Activated CD8-positive, alpha-beta T cell treated with anti-CD3 and anti-CD28 coated beads, Interleukin-2, amount 10 ng/mL, durations not matched to agents 7 days and 5 days (primary cell): ENCODE measurements at places on chromosomes 6 and 20. TPM values are rescaled to one million over a fixed set of nuclear protein-coding genes. Genes with fewer than 3 reads are reported as not detected.

The OPRM1 gene
- total RNA-seq, result not detected

The PRL gene
- total RNA-seq, result not detected

The GLP1R gene
- total RNA-seq, result not detected

- H3K27ac ChIP-seq, result no peak overlapping the region
- H3K4me3 ChIP-seq, result no peak overlapping the region
- no peaks in the 10 kb centered on the region for H3K27me3 ChIP-seq
- peaks cover 26% of the 10 kb centered on the region for H3K4me1 ChIP-seq
- peaks cover 6% of the 10 kb centered on the region for H3K36me3 ChIP-seq
These were observed 142.4 kb downstream of the MTHFD1L start for GRCh38 chr6:151007922-151008321.

The PACSIN1 gene
- total RNA-seq, result 1.9 TPM

GRCh38 chr6:169905041-169905807 lies 153.8 kb downstream of the ERMARD start:
- no peak overlapping the region for H3K27ac ChIP-seq
- peaks cover 3% of the 10 kb centered on the region for H3K27me3 ChIP-seq
- no peaks in the 10 kb centered on the region for H3K36me3 ChIP-seq
- no peak overlapping the region for H3K4me3 ChIP-seq
- no peak for DNase-seq
- no peaks in the 10 kb centered on the region for H3K4me1 ChIP-seq

The HAO1 gene
- total RNA-seq, result not detected

The RPS18 gene
- total RNA-seq, result 2,813 TPM

GRCh38 chr20:47740862-47741184 lies 44.5 kb downstream of the SULF2 start:
- peaks cover 4% of the 10 kb centered on the region for H3K27me3 ChIP-seq
- H3K4me1 ChIP-seq, result no peaks in the 10 kb centered on the region
- DNase-seq, result no peak

The CD40 gene
- total RNA-seq, result 0.94 TPM

The SRMS gene
- total RNA-seq, result not detected

The KIF25 gene
- not detected for total RNA-seq

GRCh38 chr20:57860576-57860975 lies 150.8 kb upstream of the PMEPA1 start:
- no peak overlapping the region for H3K4me3 ChIP-seq
- no peak for DNase-seq
- no peak overlapping the region for H3K27ac ChIP-seq
- peaks cover 26% of the 10 kb centered on the region for H3K27me3 ChIP-seq
- H3K36me3 ChIP-seq, result no peaks in the 10 kb centered on the region

The TCF15 gene
- total RNA-seq, result not detected

DNA sequence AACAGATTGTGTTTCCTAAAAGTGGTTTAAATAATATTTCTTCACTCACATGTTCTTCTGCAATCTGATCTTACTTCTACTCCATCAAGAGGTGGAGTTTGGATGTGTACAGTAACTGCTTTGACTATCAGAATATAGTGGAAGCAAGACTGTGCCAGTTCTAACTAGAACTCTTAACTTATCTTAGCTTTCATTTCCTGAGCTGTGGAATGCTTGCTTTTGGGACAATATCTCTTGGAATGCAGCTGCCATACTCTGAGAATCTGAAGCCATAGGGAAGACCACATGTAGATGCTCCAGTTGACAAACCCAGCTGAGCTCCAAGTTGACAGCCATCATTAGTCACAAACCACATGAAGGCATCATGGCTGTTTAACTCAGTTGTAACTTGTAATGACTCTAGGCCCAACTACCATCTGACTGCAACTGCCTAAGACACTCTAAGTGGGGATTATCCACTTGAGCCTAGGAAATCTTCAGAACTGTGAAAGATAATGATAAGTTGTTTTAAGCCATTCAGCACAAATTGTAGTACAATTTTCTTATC lies 40.8 kb upstream of the MAN1A1 start:
- H3K36me3 ChIP-seq, result no peaks in the 10 kb centered on the region
- H3K4me3 ChIP-seq, result no peak overlapping the region
- no peak overlapping the region for H3K27ac ChIP-seq
- no peaks in the 10 kb centered on the region for H3K27me3 ChIP-seq

- no peaks in the 10 kb centered on the region for H3K36me3 ChIP-seq
- no peak overlapping the region for H3K27ac ChIP-seq
- H3K4me1 ChIP-seq, result peaks cover 26% of the 10 kb centered on the region
- no peak for DNase-seq
- no peaks in the 10 kb centered on the region for H3K27me3 ChIP-seq
These were observed 165.7 kb upstream of the OLIG3 start for GRCh38 chr6:137659871-137660270.

The TFB1M gene
- total RNA-seq, result 34.9 TPM

DNA sequence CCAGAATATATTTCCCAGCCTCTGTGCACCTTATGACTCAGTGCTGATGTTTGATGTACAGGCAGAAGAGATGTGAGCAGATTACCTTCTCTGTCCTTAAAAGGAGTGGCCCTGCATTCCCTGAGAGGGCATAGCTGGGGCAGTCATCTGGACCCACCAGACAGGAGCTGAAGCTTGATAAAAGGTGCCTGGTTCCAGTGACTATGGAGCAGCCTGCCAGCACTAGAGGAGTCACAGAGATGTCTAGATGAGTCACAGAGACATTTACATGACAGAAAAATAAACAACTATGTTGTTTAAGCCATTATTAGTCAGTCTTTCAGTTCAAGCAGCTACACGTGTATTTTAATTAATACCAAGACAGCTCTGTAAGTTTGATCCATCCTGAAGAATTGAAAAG lies 237.1 kb upstream of the MOCS1 start:
- H3K4me3 ChIP-seq, result no peak overlapping the region
- H3K36me3 ChIP-seq, result no peaks in the 10 kb centered on the region
- DNase-seq, result no peak
- H3K27ac ChIP-seq, result no peak overlapping the region
- peaks cover 2% of the 10 kb centered on the region for H3K27me3 ChIP-seq

The PEX6 gene
- 12.0 TPM for total RNA-seq

DNA sequence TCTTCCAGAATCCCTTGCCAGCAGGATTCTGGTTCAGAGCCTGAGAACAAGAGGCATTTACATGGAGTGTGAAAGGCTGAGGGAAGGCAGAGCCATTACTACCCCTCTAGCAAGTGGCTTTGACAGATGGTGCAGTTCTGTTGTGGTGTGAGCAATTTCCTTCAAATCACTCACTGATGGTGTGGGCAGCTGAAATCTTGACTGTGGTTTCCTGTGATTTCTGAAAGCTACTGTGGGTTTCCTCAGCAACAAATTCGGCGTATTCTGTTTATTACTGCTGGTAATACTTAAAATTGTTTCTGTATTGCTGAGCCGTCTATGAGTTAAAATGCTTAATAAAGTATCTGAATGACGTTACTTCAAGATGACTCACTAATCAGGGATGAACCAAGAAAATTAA lies 181.5 kb upstream of the TCF21 start:
- no peaks in the 10 kb centered on the region for H3K36me3 ChIP-seq
- no peak overlapping the region for H3K27ac ChIP-seq
- DNase-seq, result peak; percentile 28
- peaks cover 8% of the 10 kb centered on the region for H3K4me1 ChIP-seq
- H3K27me3 ChIP-seq, result peaks cover 3% of the 10 kb centered on the region

- H3K4me1 ChIP-seq, result peaks cover 85% of the 10 kb centered on the region
- no peak for DNase-seq
- no peaks in the 10 kb centered on the region for H3K27me3 ChIP-seq
- peak overlapping the region; percentile 93 for H3K27ac ChIP-seq
- no peaks in the 10 kb centered on the region for H3K36me3 ChIP-seq
These were observed 58.8 kb upstream of the TAGAP start for GRCh38 chr6:159103396-159104162.

The TRERF1 gene
- total RNA-seq, result 11.3 TPM

GRCh38 chr6:89145091-89145955 lies 532 bp upstream of the PM20D2 start:
- peaks cover 38% of the 10 kb centered on the region for H3K4me1 ChIP-seq
- H3K36me3 ChIP-seq, result peaks cover 19% of the 10 kb centered on the region
- DNase-seq, result peak; percentile 57
- no peaks in the 10 kb centered on the region for H3K27me3 ChIP-seq

The MCHR2 gene
- total RNA-seq, result not detected

The CSE1L gene
- total RNA-seq, result 98.0 TPM

DNA sequence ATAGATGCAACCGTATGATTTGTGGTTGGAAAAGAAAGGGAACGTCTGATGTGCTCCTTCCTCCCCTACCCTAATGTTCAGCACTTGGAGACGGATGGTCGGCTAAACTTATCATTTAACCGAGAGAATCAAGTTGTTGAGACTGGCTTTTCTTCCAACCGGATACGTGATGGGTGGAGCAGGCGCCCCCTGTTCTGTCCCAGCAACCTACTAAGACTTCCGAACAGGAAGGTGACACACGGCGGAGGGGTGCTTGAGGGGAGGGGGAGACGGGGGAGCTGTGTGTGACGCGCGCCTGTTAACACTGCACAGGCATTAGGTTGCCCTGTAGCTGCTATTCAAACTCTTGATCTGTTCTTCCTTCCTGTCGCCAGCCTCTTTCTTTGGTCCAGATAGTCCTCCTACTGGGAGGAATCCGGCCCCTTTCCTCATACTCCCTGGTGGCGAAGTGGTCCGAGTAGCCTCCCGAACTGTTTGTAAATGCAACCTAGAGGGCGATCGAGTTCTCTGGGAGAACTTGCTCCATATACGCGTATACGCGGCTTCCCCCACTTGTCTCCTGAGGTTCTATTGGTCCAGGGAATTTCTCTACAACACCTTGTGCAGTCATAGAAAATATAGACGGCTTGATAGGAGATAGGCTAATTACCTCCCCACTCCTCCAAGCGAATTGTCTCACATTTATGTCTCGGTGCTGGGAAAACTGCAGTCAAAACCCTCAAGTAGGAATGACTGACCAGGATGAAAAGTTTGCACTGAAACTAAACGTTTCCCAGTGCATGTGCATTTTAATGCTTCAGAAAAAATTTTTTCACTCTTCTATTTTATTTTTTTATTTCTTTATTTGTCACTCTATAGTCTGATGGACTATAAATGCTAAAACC lies 126.0 kb upstream of the SLC2A12 start:
- H3K36me3 ChIP-seq, result peaks cover 10% of the 10 kb centered on the region
- H3K4me3 ChIP-seq, result peak overlapping the region; percentile 79
- H3K27me3 ChIP-seq, result no peaks in the 10 kb centered on the region
- H3K27ac ChIP-seq, result peak overlapping the region; percentile 83

GRCh38 chr6:158531566-158531965 lies 28.3 kb upstream of the TMEM181 start:
- peaks cover 40% of the 10 kb centered on the region for H3K27me3 ChIP-seq
- DNase-seq, result no peak
- no peak overlapping the region for H3K4me3 ChIP-seq
- peaks cover 2% of the 10 kb centered on the region for H3K36me3 ChIP-seq

DNA sequence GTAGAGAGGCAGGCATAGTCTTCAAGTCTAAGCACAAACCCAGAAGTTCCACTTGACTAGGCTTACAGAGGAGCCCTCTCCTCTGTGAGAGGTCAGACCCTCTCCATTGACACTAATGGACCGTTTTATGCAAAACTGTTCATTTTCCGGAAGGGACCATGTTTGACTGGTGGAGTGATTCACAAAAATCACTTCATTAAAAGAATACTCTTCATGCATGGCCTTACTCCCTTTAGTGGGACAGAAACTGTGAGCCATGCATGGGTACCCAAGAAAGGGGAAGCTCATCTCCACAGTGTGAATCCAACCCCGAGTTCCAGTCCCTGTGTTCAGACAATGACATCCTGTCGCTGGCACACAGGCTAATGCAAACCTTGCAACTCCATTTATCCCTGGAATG lies 63.2 kb downstream of the OLIG3 start:
- H3K27ac ChIP-seq, result no peak overlapping the region
- H3K27me3 ChIP-seq, result peaks cover 4% of the 10 kb centered on the region
- DNase-seq, result no peak
- H3K36me3 ChIP-seq, result no peaks in the 10 kb centered on the region
- H3K4me3 ChIP-seq, result no peak overlapping the region
- H3K4me1 ChIP-seq, result no peaks in the 10 kb centered on the region

The NKAIN4 gene
- total RNA-seq, result not detected

GRCh38 chr6:35391240-35391968 lies 49.0 kb downstream of the PPARD start:
- peaks cover 63% of the 10 kb centered on the region for H3K4me1 ChIP-seq
- DNase-seq, result no peak
- H3K4me3 ChIP-seq, result no peak overlapping the region
- no peaks in the 10 kb centered on the region for H3K27me3 ChIP-seq
- peak overlapping the region; percentile 61 for H3K27ac ChIP-seq
